ENCODE measurements at places on chromosomes 1 and 21. TPM values are rescaled to one million over a fixed set of nuclear protein-coding genes. Genes with fewer than 3 reads are reported as not detected.

The S100A12 gene
- not detected for total RNA-seq

DNA sequence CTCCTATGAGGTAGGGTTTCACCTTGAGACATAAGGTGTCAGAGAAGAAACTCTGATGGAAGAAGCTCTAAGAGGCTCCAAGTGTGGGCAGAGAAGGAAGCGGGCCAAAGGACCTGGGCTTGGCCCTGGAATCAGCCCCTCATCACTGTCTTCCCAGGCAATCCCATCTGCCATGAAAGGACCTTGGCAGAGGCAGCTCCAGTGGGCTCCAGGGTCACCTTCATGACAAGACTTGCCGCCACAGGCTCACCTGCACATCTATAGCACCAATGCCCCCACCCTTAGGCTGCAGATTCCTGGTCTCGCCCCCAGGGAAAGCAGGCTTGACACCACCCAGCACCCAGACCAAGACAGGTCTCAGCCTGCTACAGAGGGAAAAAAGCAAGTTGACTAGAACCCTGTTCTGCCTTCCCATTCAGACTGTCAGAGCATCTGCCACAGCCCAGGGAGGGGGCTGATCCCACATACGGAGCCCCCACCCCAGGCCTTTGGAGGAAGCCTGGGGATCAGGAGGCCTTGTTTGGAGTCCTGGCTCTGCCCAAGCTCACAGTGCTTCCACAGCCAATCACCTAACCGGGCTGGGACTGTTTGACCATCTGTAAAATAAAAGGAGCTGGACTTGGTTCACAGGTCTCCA lies 490 bp upstream of the FAM110D start:
- no peak for DNase-seq

DNA sequence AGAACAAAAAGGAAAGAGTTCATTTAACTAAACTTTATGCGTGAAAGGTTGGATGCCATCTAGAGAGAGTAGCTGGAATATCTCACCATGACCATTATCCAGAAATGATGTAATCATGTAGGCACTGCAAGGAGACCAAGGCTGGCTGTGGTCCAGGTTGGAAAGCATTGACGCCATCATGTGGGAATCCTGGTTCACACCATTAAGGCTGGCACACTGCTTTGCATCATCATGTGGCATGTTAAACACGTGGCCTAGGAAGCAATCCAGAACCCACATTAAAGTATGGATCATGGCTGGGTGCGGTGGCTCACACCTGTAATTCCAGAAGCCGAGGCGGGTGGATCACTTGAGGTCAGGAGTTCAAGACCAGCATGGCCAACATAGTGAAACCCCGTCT lies 4.3 kb downstream of the ADAMTS1 start:
- no peak for DNase-seq

DNA sequence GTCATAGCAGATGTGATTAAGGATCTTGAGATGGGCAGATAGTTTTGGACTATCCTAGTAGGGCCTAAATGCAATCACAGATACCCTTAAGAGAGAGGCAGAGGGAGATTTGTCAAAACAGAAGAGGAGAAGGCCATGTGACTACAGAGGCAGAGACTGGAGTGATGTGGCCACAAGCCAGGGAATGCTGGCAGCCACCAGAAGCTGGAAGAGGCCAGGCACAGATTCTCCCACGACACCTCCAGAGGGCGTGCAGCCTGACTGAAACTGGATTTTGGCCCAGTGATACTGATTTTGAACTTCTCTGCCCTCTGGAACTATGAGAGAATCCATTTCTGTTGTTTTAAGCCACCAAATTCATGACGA lies 52.1 kb upstream of the EPS8L3 start:
- no peak for DNase-seq
